ENCODE measurements at places on chromosomes 5 and 9.

- DNase-seq = peak; percentile 16
These were observed 72.0 kb downstream of the ZFAND5 start for GRCh38 chr9:72292874-72293607.

DNA sequence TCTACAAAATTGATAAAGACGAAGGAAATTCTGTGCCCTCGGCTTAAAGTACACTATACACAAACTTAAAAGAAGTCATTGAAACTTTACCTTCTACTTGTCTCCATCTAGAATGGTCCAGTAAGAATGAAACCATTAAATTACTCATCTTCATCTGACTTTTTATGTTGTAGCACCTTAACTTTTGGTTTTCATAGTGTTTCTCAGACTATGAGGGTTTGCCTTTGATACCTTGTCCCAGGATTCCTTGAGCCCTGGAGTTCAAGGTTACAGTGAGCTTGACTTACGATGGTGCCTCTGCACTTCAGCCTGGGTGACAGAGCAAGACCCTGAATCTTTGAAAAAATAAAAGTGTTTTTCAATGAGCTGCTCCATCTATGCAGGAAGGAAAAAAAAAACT lies 132.2 kb downstream of the CDC42SE2 start:
- no peak for DNase-seq

DNA sequence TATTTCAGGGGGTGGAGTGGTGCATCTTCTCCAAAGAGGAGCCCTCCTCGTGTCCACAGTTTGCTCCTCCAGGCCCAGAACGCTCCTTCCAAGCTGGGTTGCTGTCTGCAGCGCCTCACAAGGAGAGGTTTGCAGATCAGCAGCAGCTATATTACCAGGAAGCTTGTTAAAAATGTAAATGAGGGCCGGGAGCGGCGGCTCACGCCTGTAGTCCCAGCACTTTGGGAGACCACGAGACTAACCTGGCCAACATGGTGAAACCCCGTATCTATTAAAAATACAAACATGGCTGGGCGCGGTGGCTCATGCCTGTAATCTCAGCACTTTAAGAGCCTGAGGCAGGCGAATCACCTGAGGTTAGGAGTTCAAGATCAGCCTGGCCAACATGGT lies 25.0 kb upstream of the FRMPD1 start:
- no peak for DNase-seq

DNA sequence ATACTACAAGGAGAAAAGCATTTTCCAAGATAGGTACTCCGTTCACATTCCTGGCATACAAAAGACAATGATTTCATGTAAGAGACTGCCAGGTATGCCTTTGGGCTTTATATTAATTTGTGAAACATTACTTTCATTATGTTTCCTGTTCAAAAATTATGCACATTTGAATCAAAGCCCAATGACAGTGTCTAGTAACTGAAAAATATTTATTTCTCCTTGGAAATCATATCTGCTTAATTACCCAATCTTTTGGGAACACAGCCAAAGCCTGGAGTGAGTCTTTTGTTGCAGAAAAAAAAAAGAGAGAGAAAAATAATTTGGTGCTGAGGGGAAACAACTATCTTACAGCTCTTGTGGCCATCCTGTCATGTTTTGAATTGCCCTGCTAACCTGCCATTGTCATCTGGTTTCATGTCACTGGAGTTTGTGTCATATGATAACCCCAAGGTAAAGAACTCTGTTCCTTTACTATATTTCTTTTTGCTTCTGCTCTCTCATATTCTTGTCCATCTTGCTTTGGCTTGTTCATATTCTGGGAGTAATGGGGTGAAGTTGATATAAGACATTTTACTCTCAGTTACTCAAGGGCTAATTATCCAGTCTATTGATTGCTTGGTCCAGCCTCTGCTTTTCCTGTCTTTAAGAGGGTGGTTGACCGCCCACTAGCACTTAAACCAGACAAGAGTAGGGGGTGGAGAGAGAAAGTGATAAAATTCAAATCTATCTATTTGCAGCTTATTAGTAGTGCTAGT lies 238.3 kb upstream of the NUDT12 start:
- DNase-seq = peak; percentile 74

GRCh38 chr9:124593200-124593599 lies 86.0 kb upstream of the NR5A1 start:
- no peak for DNase-seq

Measured in M059J (cell line).